Activated CD8-positive, alpha-beta memory T cell treated with anti-CD3 and anti-CD28 coated beads, Interleukin-2, amount 50 U/mL, for 48 hours (primary cell): ENCODE measurements at places on chromosomes 3 and 15.

- DNase-seq = no peak
These were observed 32.8 kb downstream of the IFT57 start for GRCh38 chr3:108189440-108189839.

GRCh38 chr15:75952525-75952924 lies 48.8 kb downstream of the FBXO22 start:
- DNase-seq = no peak

DNA sequence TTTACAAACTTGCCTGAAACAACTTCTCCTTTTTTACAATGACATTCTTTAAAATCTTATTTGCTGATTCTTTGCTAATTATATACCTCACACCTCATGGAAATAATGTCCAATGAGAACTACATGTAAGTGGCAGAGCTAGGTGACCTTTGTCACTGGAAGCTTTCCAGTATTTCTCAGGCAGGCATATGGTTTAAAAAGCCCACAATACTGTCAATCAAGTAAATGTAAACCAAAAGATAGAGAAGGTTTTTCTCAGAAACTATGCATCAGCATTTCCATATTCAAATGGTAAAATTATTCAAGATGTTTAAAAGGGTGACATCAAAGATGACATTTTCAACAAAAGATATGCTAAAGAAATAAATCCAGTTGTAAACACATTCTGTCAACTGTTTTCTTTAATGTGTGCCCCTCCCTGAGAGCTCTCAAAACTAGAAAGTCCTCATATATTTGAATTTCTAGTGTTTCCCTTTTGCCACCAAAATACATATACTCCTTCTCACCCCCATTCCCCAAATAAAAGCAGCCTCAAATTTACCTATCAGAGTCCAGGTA lies 10.1 kb upstream of the STRIT1 start:
- DNase-seq = no peak

GRCh38 chr3:29347412-29347811 lies 66.5 kb downstream of the RBMS3 start:
- no peak for DNase-seq

DNA sequence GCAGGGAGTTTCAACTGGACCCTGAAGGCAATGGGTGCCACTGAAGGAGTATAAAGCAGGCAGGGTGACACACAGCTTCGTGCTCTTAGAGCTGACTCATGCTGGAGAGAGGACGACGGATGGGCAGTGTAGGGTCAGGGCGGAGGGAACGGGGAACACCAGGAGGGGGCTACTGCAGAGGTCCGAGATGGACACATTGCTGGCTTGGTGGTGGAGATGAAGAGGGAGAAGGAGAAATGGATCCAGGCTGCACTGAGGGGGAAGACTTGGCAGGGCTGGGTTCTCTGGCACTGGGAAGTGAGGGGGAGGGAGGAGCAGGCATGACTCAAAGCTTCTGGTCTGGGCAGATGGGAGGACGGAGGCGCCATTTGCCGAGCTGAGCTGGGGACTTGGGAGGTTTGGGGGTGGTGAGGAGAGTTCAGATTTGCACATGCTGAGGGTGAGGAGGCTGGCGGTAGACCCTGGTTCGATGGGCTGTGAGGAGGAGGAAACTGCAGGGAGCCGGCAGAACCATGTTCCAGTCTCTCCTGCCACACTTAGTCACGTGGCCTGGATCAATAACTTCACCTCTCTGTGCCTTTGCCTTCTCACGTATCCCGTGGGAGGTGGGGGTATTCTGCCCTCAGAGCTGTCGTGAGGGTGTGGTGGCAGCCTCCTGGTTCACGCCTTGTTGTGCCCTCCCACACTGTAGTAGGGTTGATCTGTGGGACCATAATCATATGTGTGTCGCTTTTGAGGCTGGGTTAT lies 4.6 kb upstream of the KCTD6 start:
- DNase-seq = no peak

DNA sequence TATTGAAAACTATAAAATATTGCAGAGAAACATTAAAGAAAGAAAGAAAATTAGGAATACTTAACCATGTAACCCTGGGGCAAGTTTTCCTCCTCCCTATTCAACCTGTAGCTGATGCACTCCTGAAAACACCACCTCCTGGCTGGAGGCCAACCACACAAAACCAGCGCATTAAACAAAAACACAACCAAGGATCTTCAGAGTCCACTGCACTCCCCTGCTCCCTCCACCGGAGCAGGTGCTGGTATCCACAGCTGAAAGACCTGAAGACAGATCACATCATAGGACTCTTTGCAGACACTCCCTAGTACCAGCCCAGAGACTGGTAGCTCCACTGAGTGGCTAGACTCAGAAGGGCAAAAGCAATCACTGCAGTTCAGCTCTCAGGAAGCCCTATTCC lies 13.6 kb upstream of the ADAMTS17 start:
- no peak for DNase-seq

DNA sequence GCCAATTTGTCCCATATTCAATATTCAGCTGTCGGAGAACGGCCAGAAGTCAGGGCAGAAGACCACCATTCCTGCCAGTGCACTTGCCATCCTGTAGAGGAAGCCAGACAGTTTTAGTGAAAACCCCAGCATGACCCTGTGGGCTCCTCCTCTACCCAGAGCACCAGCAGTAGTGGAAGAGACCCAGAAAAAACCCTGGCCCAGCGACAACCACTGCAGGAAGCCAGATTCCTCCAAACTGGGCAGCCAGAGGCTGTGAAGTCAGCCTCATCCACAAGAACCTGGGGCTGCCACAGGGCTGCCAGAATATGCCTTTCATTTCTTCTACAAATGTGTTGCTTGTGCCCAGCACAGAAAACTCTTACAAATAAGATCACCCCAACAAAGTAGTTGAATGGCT lies 67.3 kb downstream of the HMCES start:
- DNase-seq = no peak

DNA sequence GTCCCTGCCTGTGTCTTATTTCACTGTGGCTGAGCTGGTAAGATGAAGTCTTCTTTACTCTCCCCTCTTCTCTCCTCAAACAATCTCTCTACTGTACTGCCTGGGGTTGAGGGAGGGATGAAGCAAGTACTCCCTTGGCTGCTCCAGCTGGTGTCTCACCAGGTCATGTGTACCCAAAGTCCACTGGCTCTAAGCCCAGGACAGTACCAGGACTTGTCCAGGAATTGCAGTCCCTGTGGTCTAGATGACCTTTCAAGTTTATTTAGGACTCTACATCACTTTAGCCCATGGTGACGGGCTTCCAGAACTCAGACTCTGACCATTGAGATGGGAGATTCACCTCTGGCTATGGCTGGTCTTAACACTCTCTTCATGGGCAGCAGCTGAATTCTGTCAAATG lies 17.5 kb upstream of the SLC27A2 start:
- no peak for DNase-seq

DNA sequence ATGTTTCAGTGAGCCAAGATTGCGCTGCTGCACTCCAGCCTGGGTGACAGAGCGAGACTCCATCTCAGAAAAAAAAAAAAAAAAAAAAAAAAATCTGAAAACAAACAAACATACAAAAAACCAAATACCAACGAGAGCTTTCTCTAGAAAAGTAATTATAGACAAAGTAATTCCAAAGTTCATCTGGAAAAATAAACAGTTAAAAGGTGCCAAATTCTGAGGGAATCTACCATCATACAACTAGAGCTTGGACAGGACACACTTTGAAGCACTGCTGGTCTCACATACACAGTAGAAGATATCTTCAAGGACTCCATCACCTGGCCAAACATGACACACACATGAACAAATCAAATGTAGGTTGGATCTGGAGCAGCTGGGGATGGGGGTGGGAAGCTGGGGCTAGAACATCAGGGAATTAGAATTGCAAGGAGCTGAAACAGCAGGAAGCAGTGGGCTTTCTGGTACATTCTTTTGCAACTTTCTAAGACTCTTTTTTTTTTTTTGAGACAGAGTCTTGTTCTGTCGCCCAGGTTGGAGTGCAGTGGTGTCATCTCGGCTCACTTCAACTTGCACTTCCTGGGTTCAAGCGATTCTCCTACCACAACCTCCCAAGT lies 41.1 kb upstream of the CTSH start:
- DNase-seq = no peak

DNA sequence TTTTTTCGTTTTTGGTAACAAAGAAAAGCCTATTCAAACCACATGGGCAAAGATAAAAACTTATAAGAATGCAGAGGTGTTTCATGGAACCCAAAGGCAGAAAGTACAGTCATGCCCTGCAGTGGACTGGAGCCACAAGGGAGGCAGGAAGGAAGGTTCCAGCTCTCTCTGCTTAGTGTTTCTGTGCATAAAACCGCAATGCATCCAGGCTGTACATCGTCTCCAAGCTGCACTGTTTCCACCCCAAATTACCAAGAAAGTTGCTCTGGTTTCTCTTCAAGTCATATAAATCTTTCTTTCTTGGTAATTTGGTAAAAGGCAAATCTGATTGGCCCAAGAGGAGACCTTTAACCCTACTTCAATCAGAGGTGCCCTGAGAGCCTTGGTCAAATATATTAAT lies 15.8 kb downstream of the TRAT1 start:
- DNase-seq = no peak

DNA sequence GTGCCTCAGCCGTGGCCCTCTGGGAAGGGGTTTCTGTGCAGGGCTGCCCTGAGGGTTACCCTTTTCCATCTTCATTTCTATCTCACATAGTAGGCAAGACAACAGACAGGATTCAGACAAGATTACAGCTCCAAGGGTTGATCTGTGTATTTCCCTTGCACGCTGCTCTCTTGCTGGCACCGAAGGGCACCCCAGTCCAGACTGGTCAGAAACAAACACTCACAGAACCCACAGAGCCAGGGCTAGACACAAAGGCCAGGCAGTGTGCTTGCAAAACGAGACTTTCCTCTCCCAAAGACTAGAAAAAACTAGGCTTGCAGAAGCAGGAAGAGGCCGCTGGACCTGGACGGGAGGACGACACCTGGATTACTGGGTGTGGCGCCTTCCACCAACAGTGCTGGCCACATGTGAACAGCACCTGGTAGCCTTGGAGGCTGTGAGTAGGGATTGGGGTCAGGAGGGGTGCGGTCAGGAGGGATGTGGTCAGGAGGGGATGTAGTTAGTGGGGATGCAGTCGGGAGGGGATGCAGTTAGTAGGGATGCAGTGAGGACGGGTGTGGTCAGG lies 96.8 kb downstream of the BDH1 start:
- no peak for DNase-seq

DNA sequence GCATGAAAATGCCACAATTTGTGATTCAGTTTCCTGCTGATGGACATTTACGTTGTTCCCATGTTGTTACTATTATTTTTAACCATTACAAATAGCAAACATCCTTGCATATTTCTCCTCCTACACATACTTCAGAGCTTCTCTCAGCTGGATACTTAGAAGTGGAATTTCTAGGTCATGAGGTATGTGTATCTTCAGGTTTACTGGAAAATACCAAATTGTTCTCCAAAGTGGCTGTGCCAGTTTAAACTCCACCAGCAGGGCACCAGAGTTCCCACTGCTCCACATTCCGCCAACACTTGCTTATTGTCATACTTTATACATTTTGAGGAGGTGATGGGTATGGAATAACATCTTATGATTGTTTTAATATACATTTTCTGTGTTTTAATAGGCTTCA lies 45.7 kb downstream of the PRR23E start:
- no peak for DNase-seq

GRCh38 chr3:159763011-159763601 lies 225.5 kb upstream of the IL12A start:
- DNase-seq = peak; percentile 65
